Spinal cord (tissue), 10 donors: ENCODE measurements at places on chromosomes 13 and 19. TPM values are rescaled to one million over a fixed set of nuclear protein-coding genes. Genes with fewer than 3 reads are reported as not detected.

DNA sequence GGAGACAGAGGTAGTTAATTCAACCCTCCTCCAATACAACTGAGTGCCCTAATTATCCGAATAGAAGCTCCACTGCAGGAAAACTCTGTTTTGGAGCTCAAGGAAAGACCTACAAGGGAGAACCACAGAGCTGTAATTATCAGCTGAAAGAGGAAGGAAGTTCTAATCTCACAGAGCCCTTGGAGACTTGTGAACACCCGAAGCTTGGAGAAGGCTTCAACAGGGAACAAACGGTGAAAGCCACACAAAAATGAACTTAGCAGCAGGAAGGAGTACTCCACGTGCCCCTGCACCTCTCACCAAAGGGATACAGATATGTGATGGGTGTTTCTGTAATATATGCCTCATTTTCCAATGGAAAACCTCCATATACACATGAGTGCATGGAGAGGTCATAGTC is 61.1 kb downstream of the IRS2 start:
- DNase-seq = no peak

Gene ATP7B
- 13.0 TPM for polyA plus RNA-seq

Gene TGDS
- polyA plus RNA-seq = 7.5 TPM

DNA sequence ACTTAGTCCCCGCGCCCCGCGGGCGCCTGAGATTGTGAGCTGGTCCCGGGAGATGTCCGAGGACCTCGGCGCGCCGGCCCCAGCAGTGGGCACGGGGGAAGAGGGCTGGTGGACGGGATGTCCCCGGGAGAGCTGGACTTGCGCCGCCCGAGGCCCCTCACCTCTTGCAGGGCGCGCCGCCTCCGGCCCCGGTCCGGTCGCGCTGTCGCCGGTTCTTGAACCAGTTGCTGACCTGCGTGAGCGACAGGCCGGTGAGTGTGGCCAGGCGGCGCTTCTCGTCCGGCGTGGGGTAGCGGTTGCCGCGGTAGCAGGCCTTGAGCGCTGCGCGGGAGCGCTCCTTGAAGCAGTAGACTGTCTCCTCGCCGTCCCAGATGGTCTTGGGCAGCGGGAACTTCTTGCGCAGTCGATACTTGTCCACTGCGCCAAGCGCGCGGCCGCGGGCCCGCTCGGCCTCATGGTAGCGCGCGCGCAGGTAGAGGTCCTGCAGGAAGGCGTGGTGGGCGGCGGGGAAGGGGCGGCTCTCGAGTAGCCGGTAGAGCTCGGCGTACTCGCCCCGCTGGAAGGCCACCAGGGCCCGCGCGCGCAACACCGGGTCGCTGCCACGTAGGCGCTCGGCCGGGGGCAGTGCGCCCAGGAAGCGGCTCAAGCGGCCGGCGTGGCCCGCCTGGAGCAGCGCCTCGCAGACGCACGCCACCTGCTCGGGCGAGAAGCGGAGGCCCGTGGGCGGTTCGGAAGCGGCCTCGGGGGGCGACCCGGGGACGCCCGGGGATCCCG is 984 bp downstream of the SIX5 start:
- DNase-seq = no peak
